Activated CD8-positive, alpha-beta T cell treated with anti-CD3 and anti-CD28 coated beads for 36 hours (primary cell): ENCODE measurements at places on chromosomes 4 and X.

DNA sequence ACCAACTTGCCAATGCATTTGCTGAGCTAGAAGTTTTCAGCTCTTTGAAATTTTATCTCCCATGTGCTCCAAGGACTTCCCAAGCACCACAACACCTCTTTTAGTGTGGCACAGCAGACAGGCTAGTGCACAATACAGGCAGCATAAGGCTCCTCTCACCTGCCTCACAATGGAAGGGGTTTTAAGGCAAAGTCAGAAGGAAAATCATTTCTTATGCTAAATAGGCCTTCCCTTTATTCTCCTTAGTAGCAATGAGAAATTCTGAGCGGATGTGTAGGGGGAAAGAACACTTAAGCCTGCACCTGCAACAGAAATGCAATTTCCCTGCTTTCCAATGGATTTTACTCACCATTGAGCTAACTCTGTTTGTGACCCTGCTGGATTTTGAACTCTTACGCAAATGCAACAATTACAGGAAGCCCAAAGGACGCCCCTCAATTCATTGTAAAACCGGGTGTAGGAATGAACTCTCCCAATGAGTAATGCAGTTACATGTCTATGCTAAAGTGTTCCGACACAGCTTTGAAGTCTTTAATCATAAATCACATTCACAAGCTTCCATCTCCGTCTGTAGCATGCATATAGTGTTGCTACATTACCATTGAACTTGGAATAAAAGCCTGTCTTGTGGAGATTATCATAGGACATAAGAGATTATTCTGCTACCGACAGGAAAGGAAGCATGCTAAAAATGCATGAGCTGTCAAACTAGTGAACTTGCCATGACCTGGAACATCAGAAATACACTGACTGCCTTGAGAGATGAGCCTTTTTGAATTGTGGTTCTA lies 1084.9 kb downstream of the RPA4 start:
- no peak for DNase-seq

GRCh38 chrX:15714529-15714928 lies 23.5 kb upstream of the CA5B start:
- no peak for DNase-seq

DNA sequence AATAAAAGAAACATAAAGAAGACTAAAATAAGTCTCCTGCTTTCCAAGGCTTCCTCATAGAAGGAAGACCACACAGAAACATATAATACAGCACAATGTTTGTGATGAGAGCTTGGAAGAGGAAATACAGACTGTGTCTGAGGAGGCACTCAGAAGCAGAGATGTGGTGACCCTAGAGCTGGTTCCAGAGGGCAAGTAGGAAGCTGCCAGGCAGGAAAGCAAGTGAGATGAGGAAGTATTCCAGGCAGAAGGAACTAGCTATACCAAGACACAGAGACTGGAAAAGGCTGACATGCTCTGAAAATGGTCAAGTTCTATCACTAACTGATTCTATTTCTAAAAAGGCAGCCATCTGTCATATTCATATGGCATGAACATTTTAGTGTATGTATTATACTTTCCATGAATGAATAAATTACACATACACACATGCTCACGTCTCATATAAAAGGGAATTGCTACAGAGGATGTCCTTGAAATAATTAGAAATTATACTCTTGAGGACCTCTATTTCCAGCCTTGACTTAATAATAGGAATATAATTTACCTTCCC lies 16.6 kb upstream of the HSFX2 start:
- DNase-seq, result no peak

GRCh38 chr4:145984563-145984962 lies 45.9 kb upstream of the ZNF827 start:
- no peak for DNase-seq

DNA sequence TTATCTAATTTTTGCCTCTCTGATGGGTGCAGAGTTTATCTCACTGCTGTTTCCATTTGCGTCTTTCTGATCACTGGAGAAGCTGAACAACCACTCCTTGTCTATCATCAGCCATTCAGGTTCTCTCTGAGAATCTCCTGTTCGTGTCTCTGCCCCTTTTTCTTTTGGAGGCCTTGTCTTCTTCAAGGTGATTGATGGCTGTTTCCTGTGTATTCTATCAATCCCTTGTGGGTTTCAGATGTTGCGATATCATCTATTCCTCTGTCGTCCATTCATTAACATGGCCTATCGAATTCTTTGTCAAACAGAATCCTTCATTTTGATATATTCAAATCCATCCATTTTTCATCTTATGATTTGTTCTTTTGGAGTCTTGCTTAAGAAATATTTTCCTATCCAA lies 100.3 kb downstream of the FAM53A start:
- DNase-seq, result no peak

DNA sequence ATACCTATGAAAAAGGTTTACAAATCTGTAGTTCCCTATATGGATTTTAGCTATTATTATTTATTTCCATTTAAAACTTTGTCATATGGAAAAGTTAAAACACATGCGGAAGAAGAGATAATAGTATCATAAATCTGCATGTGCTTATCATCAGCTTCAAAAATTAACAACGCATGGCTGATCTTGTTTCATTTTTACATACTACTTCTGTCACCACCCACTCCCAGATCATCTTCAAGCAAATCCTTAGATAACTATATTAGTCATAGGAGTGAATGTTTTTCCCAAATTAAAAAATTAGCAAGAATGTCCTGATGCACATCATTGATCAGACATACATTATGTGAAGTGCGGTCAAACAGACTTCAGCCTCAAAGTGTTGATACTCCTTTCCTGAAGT lies 24.6 kb upstream of the MOB1B start:
- DNase-seq, result no peak

DNA sequence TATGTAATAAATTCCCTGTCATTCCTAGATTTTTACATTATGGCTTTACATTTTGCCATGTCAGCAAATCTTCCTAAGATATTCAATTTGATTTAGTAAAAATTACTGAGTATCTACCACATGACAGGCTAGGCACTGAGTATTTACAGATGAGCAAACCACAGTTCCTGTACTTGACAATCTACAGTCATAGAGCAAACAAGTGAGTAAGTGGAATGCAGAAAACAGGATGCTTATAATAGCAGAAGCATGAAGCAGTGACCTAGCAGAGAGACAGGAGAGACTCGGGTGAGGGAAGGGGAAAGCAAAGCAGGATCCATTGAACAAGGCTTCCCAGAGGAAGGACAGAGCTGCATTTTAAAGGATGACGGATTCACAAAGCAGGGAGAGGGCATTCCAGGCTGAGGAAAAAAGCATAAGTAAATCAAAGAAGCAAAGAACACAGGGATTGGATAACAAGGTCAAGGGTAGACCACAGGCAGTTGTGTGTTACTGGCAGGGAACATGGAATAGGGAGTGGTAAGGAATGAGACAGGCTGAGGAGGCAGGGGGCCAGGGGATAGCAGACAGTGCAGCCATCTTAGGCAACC lies 124.7 kb upstream of the C1QTNF7 start:
- DNase-seq, result no peak

- DNase-seq, result peak; percentile 73
These were observed 536 bp downstream of the OTUD5 start for GRCh38 chrX:48956728-48957414.

DNA sequence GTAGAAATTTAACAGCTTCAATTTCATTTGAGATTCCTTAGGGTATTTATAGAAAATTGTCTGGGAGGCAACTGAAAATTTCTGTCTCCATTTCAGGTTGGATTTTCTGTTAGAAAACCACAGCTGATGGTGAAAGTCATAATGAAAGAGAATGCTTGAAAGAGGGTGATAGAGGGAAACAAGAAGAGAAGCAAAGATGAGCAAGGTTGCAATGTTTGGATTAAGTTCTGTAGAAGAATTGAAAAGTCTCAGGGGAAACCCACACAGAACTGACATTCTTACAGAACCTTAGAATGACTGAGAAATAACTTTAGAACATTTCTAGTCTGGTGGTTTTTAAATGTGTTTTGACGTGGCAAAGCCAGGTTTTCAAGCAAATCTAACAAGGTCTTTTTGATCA lies 14.7 kb downstream of the GBA3 start:
- DNase-seq, result no peak

DNA sequence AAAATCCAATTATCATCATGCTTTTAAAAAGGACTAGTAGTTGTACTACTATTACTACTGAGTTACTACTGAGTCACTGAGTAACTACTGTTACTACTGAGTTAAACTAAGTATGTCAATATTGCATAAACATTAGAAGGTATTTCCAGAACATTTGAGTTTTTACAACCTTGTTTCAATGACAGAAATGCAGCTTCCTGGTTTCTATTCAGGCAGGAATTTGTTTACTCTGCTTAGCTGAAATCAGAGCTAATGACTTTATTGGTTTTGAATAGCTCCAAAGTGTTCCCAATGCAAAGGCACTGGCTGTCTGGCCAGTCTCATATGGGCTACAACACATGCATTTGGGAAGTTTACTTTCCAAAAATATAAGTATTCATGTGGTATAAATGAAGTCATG lies 12.0 kb downstream of the RPS6KA6 start:
- DNase-seq, result no peak

GRCh38 chr4:123671636-123672404 lies 275.2 kb downstream of the SPRY1 start:
- peak; percentile 51 for DNase-seq

- DNase-seq, result no peak
These were observed 1336.3 kb upstream of the AGA start for GRCh38 chr4:178778496-178778895.

GRCh38 chr4:153020457-153020856 lies 84.3 kb downstream of the FHDC1 start:
- DNase-seq, result no peak

DNA sequence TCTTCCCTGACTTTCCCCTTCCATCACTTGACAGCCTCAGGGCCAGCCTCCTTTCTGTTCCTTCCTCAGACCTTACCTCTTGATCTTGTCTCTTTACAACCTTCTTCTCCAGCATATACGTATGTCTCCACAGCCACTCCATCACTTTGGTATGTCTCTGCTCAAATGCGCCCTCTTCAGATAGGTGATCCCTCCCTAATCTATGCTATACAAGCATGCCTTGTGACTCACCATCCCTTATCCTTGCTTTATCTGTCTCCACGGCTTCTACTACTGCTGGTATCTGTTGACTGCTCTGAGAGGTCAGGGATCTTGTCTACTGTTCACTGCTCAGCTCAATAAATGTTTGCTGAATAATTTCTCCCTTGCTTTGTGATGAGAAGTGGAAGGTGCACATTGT lies 9.0 kb downstream of the ARAP2 start:
- no peak for DNase-seq

- peak; percentile 3 for DNase-seq
These were observed 67.7 kb upstream of the H2AZ1 start for GRCh38 chr4:100017637-100018310.

DNA sequence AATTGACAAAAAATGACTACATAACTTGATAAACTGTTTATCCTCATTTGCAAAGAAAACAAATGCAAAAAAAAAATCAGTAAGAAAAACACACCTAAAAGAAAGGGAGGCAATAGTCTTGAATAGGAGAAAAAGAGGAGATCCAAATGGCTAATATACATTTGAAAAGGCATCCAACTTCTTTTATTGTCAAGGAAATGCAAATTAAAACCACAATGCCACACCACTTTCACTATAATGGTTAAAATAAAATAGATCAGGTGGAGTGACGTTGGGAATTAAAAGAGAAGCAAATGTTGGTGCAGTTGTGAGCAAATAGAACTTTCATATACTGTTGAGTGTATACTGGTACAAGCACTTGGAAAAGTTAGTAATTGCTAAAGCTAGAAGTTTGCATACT lies 3.6 kb downstream of the DCAF4L1 start:
- no peak for DNase-seq

- DNase-seq, result no peak
These were observed 68.2 kb upstream of the NKX1-1 start for GRCh38 chr4:1474126-1475090.

GRCh38 chr4:57504139-57504538 lies 394.0 kb upstream of the IGFBP7 start:
- no peak for DNase-seq
